ENCODE measurements at places on chromosomes 3 and 15. TPM values are rescaled to one million over a fixed set of nuclear protein-coding genes. Genes with fewer than 3 reads are reported as not detected.

DNA sequence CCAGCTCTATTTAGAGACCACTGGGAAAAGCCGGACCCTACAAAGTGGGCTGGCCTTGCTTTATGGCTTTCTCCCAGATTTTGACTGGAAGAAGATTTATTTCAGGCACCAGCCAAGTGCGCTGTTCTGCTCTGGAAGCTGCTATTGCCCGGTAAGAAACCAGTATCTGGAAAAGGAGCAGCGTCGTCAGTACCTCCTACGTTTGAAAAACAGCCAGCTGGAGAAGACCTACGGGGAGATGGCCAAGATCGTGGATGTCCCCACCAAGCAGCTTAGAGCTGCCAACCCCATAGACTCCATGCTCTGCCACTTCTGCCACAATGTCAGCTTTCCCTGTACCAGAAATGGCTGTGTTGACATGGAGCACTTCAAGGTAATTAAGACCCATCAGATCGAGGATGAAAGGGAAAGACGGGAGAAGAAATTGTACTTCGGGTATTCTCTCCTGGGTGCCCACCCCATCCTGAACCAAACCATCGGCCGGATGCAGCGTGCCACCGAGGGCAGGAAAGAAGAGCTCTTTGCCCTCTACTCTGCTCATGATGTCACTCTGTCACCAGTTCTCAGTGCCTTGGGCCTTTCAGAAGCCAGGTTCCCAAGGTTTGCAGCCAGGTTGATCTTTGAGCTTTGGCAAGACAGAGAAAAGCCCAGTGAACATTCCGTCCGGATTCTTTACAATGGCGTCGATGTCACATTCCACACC lies 60.9 kb downstream of the PXYLP1 start:
- no peak for DNase-seq

- DNase-seq: no peak
Measured at GRCh38 chr15:89123181-89123525, 34.9 kb downstream of the ABHD2 start.

- DNase-seq: no peak
Measured at GRCh38 chr3:148955544-148956346, 35.6 kb upstream of the GYG1 start.

- DNase-seq: no peak
Measured at GRCh38 chr3:166634091-166634746, 745.9 kb downstream of the ZBBX start.

DNA sequence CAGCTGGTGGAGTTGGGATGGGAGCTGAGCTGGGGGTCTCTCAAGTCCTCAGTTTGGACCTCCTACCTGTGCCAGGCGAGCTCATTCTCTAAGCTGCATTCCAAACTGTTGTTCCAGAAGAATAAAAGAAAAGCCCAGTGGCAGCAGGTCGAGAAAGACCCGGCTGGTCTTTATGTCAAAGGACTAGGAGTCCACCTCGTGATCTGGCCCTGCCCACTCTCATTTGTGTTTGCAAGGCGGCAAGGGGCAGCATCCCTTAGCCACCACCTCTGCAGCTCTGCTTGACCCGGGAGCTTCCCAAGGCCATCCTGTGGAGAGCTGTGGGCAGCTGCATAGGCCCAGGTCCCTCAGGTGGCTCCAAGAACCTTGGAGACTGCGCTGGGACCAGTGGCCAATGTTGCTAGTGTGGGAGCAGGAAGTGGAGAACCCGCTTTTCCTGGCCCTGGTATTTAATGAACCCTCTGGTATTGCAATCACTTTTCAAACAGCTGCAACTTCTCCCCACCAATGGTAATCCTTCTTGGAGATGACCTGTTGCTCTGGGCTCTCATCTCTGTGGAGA lies 30.9 kb downstream of the KY start:
- DNase-seq: no peak

GRCh38 chr3:172546105-172546504 lies 22.9 kb upstream of the TNFSF10 start:
- no peak for DNase-seq

- no peak for DNase-seq
Measured at GRCh38 chr3:78066287-78066686, 1026.4 kb downstream of the ROBO2 start.

BRK1 gene
- 98.2 TPM for total RNA-seq

DNA sequence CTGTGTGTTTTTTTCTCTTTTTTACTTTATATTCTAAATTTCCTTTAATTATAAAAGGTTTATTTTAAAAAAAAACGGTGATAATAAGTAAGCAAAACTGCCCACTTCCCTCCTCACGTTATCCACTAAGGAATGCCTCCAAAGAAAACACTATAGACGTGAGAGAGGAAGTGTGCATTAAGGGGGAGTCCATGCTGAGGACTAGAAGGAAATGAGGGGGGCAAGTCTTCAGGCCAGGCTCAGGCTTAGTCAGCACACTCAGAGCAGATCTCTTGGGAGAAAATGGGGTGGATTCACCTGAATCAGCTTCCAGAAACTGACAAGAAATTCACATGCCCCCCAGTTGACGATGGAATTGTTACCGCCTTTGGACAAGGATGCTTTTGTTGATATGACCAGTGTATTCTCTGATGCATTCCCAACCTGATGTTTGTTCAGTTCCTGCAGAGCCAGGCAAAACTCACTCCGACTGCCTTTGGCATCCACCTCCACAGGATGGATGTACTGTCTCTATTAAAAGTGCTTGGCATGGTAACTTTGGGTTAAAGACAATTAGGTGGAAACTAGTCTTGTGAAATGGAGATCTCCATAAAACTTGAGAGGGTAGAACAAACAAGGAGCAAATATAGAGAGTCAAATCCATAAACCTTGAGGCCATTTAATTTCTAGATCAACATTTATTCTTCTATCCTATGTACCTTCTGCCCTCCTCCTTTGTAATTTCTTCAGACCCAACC lies 167.8 kb downstream of the MYRIP start:
- DNase-seq: no peak

Data from Right ventricle myocardium inferior (tissue), 1 donor.